Large intestine (tissue), 12 donors: ENCODE measurements at places on chromosomes 11 and 22. TPM values are rescaled to one million over a fixed set of nuclear protein-coding genes. Genes with fewer than 3 reads are reported as not detected.
A peak's percentile ranks its signal among the peaks of the same experiment; 100 is the strongest.

UPK3A gene
- 113 TPM for polyA plus RNA-seq

GRCh38 chr11:35083431-35084238 is 55.3 kb upstream of the CD44 start:
- peak; percentile 72 for DNase-seq

TRIM51G gene
- not detected for polyA plus RNA-seq

SLN gene
- polyA plus RNA-seq: 6.1 TPM

DNA sequence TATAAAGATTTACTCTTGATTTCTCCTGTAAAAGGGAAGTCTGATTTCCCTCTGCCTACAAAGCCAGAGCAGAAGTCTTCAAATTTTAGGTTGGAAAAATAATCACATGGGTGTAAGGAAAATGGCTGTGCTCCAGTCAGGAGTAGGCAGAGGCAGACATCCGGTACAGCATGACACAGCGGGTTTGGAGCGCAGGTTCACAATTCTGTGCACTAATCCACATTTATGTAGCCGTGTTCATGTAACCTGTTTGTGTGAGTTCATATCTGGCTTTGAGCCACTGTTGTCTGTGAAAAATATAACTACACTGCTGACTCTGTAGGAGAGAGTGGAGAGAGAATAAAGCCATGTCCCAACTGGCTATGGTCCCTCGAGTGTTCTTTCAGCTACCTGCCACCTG is 248.0 kb downstream of the CASP12 start:
- no peak for DNase-seq

DNA sequence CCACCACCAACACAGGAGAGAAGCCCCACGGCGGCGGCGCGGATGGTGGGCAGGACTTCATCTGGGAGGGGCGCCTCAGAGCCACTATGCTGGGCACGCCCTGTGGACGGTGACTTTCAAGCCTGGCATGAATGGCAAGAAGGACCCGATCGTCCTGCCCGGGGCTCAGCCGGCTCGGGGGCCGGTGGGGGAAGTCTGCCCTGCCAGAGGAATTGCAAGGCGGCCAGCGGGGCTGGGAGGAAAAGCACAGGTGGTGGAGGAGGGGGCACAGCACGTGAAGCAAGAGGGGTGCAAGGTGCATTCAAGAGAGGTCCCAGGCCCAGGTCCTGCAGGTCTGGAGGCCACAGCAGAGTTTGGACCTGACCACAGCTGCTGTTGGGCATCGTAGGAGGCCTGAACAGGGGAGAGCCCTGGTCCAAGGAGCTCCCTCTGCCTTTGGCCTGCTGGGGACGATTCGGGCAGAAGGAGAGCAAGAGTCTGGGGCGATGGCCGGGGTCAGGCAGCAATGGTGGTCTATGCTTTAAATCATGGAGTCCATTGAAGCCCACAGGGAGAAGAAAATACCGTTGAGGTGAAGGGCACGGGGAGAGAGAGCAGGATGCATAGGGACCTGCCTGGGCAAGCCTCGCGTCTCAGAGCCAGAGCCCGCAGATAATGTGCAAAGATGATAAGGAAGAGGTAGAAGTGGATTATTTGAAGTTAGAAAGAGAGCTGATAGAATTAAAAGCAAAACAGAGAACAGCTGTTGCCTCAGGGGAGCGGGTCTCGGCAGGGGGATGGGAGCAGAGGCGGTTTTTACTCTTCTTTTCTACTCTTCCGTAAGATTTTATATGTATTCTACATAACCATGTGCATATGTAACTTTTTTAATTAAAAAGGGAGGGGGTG is 82.6 kb upstream of the SHISAL1 start:
- DNase-seq: no peak

- DNase-seq: no peak
Measured at GRCh38 chr11:119319136-119319699, 2.3 kb upstream of the MCAM start.

MS4A2 gene
- 0.07 TPM for polyA plus RNA-seq

ST13 gene
- 457 TPM for polyA plus RNA-seq
